ENCODE measurements at places on chromosomes 11 and 22.

GRCh38 chr11:128273736-128274135 is 313.6 kb downstream of the ETS1 start:
- DNase-seq, result no peak

DNA sequence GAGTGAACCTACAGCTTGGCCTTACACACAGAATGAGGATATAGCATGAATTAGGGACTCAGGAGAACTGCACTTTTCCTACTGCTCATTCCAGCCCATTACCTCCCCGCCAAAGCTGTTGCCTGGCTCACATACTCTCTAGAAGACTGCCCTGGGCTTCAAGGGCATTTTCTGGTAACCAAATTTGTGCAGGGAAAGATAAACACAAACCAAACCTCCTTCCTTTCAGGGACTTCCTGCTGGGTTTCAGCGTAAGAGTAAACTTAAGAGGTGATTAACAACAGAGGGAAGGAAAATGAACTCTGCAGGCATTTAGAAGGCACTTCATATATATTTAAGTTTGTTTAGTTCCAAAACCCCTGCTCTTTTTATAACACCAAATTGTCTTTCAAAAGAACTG is 194.9 kb downstream of the SWAP70 start:
- DNase-seq, result no peak

DNA sequence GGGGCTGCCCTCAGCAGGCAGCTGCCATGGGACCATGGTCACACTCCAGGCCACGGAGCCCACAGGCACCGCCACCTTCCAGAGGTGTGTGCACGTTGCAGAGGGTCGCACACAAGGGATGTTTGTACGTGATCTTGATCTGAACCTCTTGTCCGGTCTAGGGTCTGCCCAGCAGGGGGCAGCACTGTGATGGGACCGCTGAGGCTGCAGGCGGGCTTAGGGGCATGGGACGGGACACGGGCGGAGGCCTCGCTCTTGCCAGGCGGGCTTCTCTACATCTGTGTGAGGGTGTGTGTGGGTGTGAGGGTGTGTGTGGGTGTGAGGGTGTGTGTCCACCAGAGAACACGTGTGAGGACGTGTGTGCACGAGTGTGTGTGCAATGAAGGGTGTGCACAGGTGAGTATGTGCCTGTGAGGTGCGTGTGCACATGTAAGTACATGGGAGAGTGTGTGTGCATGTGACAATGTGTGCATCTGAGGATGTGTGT is 52.4 kb downstream of the CACNA1I start:
- DNase-seq, result no peak

- no peak for DNase-seq
Measured at GRCh38 chr11:12276356-12276755, 101.0 kb upstream of the PARVA start.

DNA sequence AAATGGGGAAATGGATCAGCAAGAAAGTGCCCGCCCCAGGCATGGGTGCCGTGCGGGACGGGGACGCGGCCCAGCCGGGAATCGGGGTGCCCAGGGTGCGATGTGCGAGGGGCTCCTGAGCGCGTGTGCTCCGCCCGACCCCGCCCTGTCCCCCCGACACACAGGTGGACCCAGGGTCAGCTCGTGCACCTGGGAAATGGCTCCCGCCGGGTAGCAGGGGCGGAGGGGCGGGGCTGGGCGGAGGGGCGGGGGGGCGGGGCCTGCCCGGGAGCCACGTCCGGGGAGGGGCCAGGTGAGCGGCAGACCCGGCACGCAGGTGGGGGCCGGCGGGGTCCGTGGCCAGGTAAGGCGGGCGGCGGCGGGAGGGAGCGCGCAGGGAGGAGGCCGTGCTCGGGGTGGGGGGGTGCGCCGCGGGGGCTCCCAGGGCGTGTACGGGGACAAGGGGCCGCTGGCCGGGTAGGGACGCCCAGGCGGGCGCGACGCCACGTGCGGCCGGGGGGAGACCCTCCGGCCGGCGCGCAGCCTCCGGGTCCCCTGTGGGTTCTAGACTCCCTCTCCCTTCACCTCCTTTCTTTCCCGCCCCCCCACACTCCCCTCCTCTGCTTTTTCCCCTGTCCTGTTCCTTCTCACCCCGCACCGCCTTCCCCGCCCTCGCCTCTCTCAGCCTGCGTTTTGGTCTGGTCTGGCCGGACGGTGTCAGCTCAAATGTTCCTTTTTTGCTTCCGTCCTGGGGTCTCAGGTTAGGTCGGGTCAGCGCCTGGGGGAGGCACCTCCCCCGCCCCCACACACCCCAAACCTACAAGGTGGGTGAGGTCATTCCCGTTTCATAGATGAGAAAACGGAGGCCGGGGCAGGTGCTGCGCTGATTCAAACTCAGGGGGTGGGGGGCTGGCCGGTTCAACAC is at the start of gene ARHGAP8:
ARHGAP8 (plus strand) TSS at position 291 of the 904 bp plus-strand sequence. CDS start 33,953 bp downstream, outside the sequence.
- DNase-seq, result no peak

- DNase-seq, result no peak
Measured at GRCh38 chr22:50694099-50694605, 21.5 kb downstream of the SHANK3 start.

- DNase-seq, result no peak
Measured at GRCh38 chr11:12217879-12218278, 107.5 kb downstream of the MICAL2 start.

- DNase-seq, result no peak
Measured at GRCh38 chr11:130765951-130766649, 150.2 kb downstream of the SNX19 start.

DNA sequence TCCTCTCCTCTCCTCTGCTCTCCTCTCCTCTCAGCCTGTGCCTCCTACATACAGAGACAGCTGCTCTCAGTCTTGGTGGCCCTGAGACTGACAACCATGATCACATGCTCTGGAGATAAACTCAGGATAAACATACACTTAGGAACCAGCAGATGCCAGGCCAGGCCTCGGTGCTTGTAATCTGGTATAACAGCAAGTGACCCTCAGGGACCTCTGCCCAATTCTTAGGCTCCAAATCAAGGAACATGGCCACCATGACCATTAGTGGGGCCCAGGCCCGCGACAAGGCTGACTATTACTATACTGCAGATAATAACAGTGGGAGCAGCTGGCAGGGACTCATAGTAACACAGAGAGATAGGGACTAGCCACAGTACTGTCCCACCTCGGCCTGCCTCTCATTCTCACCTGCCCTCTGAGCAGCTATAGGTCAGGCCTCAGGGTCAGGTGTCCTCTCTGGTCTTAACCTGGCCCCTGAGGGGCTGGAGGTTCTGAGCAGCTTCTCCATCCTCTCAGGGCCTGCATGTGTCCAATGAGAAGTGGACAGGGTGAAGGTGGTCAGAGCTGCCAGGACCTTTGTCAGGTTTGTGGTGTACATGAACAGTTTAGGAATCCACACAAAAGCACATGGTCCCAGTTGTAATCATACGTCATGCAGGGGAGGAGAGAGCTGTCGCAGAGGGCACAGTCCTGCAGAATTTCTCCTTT is 106.1 kb downstream of the GGTLC2 start:
- no peak for DNase-seq

- no peak for DNase-seq
Measured at GRCh38 chr11:125609545-125609944, 15.4 kb upstream of the CHEK1 start.

- no peak for DNase-seq
Measured at GRCh38 chr11:14376920-14377319, 17.9 kb upstream of the RRAS2 start.
